ENCODE measurements at places on chromosomes 12 and 14.
A peak's percentile ranks its signal among the peaks of the same experiment; 100 is the strongest.

DNA sequence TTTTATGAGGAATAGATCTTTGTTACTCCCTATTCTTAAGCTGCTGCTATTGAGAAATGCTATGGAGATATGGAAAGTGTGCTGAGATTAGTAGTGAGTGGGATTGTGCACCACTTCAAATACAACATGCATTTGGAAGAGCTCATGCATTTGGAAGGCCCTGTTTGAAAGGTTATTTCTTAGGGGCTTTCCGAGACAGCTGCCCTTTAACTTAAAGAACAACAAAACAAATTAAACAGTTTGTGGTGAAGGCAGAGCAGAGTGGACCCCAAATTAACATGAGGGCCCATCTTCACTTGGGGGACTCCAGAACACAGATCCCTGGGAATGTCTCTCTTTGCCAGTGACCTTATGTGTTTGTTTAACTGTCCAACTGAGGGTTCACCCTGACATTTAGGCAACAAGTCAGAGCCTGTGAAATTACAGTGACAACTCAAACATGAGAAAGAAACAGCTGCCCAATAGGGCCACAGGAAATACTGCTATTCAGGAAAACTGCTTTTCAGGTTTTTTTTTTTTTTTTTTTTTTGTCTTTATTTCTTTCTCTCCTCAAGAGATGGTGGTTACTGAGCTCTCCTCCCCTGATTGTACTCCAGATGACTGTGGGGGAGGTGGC, 41.4 kb upstream of the IGF1 start:
- DNase-seq: no peak

GRCh38 chr12:71938728-71939385, at the start of gene TPH2:
Gene TPH2, plus strand, starts transcription at chr12:71938845. Its CDS starts 142 bp downstream, at chr12:71938987.
- DNase-seq: peak; percentile 14

DNA sequence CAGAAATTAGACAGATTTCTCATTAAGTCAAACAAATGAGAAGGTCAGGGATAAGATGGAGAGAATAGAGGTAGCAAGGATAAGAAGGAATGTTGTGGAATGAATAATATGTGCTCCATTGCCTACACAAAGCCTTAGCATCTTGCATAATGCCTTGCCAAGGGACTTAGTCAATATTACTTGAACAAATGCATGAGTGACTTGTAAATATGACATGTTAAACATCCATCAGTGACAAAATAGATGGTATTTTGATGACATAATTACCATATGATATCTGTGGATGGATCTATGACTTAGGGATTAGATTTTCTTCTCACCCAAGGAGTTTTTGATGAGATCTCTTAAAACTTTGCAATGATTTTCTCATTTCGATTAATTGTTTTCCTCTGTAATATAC, 194.1 kb upstream of the RASSF8 start:
- no peak for DNase-seq

DNA sequence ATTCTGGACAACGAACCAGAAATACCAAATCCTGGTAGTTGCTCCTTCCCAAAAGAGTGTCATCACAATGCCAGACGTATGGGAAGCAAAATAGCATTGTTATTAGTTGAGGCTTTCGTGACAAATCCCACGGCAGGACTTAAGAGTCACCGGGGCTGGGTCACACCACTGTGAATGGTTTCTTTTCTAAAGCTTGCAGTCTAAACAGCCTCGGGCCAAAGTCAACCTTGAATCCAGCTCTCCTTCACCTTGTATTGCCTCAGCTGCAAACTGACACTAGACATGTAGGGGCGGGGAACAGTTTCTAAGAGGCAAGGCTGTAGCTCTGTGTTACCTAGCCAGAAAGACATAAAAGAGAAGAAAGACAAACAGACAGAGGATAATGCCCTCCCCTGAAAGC, 734.8 kb downstream of the MED13L start:
- no peak for DNase-seq

GRCh38 chr14:51139121-51139681, 44.3 kb upstream of the TRIM9 start:
- DNase-seq: no peak

DNA sequence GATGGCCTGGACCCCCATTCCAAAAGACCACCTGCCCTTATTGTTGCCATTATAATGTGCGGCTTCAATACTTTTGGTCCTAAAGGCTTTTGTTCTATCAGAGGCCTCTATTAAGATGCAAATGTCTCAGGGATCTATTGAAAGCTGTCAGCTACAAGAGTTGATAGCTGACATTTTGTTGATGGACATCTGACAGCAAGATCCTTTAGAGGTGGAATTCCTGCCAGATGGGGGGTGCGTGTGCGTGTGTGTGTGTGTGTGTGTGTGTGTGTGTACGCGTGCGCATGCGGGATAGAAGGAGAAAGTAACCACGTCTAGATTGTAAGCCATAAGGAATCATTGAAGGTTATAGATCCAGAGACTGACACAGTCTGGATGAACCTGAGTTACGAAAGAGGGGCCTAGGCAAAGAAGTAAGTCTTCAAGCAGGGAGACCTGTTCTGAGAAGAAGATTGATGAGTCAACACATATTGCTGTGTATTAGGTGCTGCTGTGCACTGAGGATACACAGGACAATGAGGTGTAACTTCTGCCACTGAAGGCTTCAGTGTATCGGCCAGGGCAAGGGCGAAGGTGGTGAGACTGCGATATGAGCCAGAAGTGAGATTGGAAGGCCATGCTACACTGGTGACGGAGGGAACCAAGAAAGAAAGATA, 89.2 kb downstream of the PRMT8 start:
- DNase-seq: no peak

Data from activated T-cell treated with anti-CD3 and anti-CD28 coated beads for 1 hour (primary cell).